Urinary bladder (tissue), 4 donors: ENCODE measurements at places on chromosomes 13 and 19. TPM values are rescaled to one million over a fixed set of nuclear protein-coding genes. Genes with fewer than 3 reads are reported as not detected.

GRCh38 chr19:47247308-47247990 is 8.9 kb upstream of the CCDC9 start:
- DNase-seq: no peak

GRCh38 chr13:39433651-39434050 is 169.3 kb downstream of the LHFPL6 start:
- no peak for DNase-seq

The NLRP4 gene
- not detected for total RNA-seq

GRCh38 chr19:1917926-1918325 is 12.7 kb downstream of the ADAT3 start:
- no peak for DNase-seq

- no peak for DNase-seq
These were observed 12.6 kb downstream of the FFAR2 start for GRCh38 chr19:35460608-35461007.

The GET3 gene
- total RNA-seq: 22.7 TPM

The SEMA6B gene
- total RNA-seq: 5.4 TPM

GRCh38 chr19:367963-368629 is 23.5 kb upstream of the MIER2 start:
- DNase-seq: no peak

The LGALS14 gene
- not detected for total RNA-seq

DNA sequence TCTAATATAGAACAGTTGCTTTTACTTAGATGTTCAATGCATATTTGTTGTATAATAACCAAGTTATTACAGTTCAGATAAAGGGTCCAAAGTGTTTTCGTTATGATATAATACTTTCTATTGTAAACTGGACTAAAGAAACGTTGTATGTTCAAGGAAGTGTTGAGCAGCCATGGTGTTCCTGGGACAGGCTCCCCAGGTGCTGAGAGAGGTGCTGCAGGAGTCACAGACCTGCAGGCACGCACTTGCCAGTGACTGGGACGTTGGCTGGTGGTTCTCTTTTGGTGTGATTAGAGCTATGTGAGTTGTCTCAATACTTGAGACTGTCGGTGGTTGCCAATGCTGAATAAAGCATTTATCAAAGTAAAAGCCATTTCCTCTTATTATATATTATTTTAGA is 9.5 kb downstream of the ING1 start:
- DNase-seq: no peak

- DNase-seq: no peak
These were observed 37.5 kb upstream of the ZNRF4 start for GRCh38 chr19:5417495-5418436.

The HIPK4 gene
- not detected for total RNA-seq
